ENCODE measurements at places on chromosomes 16 and 17.

DNA sequence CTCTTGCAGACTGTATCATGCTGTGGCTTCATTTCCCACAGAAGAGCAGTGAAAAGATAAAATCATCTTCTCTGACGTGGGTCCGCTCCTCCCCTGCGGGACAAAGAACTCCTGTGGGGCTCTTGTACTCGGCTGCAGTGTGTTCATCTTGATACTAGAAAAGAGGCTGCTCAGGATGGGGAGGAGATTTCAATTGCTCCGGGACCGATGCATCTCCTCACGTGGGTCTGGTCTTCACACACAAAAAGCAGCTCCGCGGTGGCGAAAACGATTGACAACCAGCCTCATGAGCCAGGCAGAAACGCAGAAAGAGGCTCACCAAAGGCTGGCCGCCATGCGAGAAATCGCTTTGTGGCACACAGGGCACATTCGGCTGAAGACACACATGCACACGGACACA lies 14.4 kb upstream of the KCNJ18 start:
- no peak for DNase-seq

DNA sequence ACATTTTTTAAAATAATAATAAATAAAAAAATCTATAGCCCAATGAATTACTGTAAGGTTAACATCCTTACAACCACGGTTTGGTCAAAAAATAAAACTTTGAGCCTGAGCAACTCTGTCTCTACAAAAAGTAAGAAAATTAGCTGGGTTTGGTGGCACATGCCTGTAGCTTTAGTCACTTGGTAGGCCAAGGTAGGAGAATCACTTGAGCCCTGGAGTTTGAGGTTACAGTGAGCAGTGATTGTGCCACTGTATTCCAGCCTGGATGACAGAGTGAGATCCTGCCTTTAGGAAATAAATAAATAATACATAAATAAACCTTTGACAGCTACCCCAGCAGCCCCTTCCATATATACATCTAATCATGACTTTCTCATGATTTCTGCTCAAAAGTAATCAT lies 26.9 kb upstream of the PHAF1 start:
- no peak for DNase-seq

GRCh38 chr17:40307740-40308239 lies 1.2 kb upstream of the RARA start:
- no peak for DNase-seq

DNA sequence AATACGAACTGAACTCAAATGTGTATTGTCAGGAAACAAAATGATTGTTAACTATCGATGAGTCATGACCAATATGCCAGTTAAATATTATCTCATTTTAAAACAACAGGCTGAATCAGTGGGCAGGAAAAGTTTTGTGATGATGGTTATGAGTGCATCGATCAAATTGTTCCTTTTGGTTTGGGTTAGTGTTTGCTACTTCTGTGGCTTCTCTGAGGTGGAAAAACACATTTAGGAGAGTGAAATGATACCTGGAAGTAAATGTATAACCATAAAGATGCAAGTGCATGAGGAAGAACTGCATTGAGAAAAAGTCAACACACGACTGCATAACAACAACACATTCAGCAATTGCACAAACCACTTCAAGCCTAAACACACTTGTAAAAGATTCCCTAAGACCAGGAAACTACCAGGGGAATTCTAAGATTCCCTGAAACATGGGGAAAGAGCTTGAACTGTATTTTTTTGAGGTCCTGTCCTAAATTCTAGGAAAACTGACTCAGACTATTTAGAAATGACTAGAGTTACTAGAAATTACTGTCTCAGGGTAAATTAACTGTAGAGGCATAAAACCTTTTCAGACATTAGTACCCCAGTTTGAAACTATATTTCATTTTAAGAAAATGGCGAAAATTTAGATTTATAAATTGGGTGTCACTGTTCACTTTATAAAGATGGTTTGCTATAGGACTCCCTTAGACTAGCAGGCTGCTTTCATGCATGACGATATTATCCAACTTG lies 44.8 kb downstream of the CDYL2 start:
- no peak for DNase-seq

- DNase-seq: peak; percentile 91
These were observed 660 bp upstream of the PRRT2 start for GRCh38 chr16:29811170-29811895.

DNA sequence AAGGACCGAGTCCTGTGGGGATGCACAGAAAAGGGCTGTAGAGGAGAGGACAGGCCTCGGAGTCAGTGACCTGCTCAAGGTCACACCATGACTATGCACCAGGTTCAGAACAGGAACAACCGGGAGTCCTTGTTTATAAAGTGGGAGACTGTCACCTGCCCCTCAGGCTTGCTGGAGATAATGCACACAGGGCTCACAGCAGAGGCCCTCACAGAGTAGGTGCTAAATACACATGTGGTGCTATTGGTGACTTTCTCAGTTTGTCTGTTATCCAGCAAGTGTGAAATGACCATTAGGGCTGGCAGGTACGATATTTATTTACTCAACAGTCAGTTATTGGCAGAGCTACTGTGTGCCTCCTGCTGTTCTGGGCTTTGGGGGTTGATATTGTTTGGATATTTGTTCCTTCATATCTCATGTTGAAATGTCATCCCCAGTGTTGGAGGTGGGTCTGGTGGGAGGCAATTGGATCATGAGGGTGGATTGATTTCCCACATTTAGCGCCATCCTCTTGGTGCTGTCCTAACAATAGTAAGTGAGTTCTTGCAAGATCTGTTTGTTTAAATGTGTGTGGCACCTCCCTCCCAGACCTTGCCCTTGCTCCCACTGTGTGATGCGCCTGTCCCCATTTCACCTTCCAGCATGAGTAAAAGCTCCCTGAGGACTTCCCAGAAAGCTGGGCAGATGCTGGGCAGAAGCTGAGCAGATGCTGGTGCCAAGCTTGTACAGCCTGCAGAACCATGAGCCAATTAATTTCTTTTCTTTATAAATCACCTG lies 162.1 kb upstream of the MPHOSPH6 start:
- peak; percentile 11 for DNase-seq

DNA sequence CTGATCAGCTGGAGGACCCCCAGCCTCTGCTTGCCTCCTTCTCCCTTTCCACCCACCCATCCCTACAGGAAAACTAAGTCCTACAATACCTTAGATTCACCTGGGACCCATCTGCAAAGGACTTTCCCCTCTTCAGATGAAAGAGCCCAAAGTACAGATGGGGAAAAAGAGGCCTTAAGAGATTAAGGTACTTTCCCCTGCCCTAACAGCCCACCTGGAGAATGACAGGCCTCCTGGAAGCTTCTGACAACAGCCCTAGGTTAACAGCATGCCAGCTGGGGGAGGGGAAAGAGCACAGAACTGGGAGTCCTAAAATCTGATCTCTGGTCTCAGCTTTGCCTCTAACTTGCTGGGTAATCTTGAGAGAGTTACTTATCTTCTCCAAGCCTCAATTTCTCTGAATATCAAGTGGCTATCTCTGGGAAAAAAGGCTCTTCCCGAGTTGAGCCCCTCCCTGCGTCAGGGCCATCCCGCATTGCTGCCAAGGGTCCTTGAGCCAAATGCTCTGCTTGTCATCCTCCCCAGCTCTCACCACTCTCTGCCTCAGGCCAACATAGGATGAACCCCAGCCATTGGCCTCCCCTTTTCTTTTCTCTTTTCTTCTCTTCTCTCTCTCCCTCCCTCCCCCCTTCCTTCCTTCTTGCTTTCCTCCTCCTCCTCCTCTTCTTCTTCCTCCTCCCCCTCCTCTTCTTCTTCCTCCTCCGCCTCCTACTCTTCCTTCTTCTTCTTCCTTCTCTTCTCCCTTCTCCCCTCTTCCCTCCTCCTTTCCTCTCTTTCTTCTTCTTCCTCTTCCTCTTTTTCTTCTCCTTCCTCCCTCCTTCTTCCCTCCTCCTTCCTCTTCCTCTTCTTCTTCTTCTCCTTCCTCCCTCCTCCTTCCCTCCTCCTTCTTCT lies 22.5 kb upstream of the SP6 start:
- no peak for DNase-seq

GRCh38 chr17:6374761-6375312 lies 60.1 kb downstream of the AIPL1 start:
- DNase-seq: no peak

GRCh38 chr17:49891694-49892389 lies 44.0 kb upstream of the TAC4 start:
- no peak for DNase-seq

GRCh38 chr17:75738218-75738802 lies 17.1 kb downstream of the ITGB4 start:
- no peak for DNase-seq

DNA sequence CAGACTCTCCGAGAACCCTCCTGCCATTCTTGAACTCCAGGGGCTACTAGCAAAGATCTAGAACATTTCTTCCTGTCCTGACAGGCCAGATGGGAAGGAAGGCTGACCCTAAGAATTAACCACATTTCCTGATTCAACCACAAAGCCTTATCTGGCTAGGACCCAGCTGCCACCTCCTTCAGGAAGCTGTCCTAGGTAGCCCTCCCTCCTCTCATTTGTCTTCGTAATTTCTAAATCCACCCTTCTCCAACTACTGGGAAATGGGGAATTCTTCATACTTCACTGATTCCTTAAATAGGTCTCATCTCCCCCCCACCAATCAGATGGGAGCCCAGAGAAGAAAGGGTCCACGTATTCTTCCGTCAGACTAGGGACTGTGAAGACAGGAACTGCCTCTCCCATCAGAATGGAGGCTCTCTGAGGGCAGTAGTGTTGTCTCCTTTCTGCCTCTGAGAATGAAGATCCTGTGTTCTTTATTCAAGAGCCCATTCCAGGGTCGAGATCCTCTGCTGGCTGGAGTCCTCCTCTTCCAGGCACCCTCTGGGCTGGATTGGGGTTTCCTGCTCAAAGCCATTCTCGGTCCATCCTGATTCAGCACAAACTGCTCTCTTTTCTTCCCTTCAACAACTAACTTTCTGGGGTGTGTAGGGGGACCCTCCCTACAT lies 2.1 kb downstream of the SAMD14 start:
- DNase-seq: no peak

- DNase-seq: no peak
These were observed 22.6 kb downstream of the AKAP1 start for GRCh38 chr17:57107498-57108101.

DNA sequence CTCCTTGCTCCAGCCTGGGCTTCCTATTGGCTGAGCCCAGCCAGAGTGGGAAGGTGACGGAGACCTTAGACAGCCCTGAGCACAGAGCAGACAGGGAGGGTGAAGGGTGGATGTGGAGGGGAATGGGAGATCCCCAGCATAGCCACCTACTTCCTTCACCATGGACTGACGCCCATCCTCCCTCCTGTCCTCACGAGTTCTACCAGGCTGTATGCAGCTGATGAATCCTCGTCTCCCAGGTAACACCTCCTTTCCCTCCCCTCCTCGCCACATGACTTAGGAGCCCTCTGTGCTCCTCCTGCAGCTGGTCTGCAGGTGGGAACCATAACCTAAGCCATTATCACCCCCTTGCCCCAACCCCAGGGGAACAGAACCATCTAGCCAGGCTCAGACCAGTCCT lies 9.0 kb upstream of the CRHR1 start:
- no peak for DNase-seq

- no peak for DNase-seq
These were observed 10.3 kb upstream of the IGFBP4 start for GRCh38 chr17:40432864-40433528.
